D341Med (cell line): ENCODE measurements at places on chromosomes 4 and X.

GRCh38 chr4:123575291-123575690, 178.7 kb downstream of the SPRY1 start:
- DNase-seq, result no peak

GRCh38 chr4:37715889-37716402, 29.8 kb upstream of the RELL1 start:
- DNase-seq, result no peak

GRCh38 chr4:3656416-3657356, 109.5 kb upstream of the ADRA2C start:
- DNase-seq, result no peak

DNA sequence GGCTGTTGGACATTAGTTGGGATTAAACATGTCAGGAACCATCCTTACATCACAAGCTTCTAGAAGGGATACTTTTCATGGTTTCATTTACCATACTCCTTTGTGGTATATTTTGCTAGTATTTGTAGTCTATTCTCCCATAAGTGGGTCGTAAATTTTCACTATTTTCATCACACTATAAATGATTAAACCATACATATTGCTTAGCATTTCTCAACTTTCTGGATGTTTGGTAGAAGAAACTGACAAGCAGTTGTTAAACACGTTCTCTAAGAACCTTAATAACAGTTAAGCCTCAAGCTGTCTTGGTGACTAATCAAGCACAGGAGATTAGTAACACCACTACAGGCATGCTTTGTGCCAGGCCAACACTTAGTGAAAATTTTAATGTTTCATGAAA, 375.5 kb downstream of the NAF1 start:
- peak; percentile 47 for DNase-seq

DNA sequence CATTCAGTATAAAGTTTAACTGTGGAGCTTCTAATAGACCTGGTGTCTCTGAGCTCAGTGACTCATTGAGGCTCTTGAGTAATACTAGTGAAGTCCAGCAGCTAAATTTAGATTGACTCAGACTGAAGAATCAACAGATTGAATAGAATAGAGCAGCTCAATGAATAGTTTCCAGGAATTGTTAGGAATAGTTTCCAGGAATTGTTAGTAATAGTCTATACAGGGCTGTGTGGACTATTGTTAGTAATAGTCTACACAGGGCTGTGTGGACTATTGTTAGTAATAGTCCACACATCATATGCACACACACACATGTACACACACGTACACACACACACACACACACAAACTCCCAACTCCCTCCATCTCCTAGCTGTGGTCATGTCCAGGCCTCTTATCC, 3.0 kb downstream of the GIMD1 start:
- no peak for DNase-seq

DNA sequence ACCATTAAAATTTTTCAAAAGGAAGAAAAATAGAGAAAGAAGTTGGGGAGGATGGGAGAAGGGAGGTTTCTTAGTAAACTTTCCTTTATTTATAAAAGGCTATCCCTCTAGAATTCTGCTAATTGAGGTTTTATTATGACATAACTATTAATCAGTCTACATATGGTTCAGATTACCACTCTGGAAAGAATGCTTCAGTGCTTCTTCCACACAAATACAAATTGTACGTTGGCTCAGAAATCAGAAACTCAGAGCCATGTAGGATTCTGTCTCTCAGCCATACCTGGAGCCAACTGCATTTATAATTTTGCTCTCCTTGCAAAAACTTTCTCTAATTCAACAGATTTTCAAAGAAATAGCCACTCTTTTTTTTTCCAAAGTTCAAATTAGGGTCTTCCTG, 37.1 kb downstream of the SRPX start:
- DNase-seq, result no peak

DNA sequence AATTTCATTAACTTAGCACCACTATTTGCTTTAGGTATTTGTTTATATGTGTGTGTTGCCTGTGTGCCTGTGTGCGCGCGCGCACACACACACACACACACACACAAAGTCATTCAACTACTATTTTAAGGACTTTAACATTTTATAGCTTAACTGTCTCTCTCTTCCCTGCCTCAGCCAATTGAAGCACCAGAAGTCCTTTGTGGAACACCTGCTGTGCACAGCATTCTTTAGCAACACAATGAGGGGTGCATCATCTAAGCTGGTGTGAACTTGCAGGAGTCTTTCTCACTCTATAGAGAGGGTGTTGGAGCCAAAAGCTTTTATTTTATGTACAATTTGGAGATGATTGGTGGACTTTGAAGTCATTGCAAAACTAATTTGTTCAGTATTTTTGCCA, 31.3 kb downstream of the SLIT2 start:
- DNase-seq, result no peak

DNA sequence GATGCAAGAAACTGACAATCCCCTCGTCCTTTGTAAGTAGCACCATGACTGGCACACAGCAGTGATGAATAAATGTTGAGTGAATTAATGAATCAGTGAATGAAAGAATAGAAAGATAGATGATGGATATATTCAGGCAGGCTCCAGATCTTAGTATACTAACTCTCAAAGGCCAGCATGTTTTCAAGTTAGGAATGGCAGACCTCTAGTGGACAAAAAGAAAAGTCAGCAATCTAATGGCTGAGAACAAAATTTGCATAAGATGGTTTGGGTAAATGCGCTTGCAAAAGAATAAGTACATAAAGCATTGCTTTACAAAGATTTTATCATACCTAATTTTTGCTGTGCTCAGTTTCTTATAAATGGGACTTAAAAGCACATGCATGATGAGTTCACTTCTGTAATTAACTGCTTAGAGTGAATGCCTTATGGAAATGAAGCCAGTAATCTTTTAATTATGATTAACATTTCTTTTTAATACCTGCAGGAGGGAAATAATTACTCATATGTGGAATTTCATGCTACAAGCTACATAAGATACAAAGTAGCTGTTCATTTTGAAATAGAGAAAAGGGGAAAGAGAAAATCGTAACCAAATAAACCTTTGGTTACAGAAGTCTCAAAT, 126.9 kb upstream of the GPRIN3 start:
- peak; percentile 47 for DNase-seq

DNA sequence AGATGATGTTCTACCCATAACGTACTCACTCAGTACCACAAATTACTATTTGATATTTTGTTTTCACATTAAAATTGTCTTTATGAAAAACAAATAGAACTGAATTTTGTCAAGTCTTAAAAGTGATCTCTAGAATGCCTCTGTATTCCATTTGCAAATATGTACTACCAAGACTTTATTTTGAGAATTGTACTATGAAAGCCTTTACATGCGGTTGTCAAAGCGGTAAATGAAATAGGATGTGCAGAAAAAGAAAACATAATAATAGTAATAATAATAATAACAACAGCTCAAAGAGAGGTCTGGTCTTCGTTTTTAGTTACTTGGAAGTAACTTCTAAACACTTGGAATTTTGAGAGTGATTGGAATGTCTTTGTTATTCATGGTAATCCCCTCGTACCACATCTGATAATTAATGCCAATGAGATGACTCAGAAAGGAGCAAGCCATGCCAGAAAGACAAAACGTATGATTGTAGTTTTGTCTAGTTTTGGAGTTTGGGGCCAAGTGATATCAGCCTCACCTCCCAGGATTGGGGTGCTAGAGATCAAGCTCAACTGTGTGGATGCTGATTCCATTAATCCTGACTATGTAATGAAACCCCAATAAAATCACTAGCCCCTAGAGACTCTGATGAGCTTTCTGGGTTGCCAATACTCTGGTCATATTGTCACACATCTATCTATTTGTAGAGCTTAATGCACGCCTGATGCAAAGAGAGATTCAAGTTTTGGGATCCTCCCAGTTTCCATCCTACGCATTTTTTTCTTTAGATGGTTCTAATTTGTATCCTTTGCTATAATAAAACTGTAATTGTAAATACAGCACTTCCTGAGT, 20.2 kb upstream of the CTSO start:
- DNase-seq, result no peak

DNA sequence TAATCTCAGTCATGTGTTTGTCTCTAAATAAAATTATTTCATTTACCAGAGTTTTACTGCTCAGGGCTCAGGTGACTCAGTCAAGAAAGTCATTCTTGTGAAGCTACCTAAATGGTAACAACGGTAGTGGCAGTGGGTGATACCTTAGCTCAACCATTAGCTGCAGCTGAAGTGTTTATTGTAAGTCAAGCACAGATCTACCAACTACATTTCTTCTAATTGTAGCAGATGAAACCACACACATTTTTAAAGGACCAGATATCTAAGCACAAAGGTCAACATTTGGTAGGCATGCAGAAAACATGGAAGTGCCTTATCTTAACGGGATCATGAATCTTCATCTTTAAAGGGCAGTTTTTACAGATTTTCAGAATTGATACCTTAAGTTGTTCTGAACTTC, 79.1 kb downstream of the FAT4 start:
- no peak for DNase-seq

- DNase-seq, result peak; percentile 59
These were observed 70.5 kb downstream of the SEC24D start for GRCh38 chr4:118765399-118765798.

DNA sequence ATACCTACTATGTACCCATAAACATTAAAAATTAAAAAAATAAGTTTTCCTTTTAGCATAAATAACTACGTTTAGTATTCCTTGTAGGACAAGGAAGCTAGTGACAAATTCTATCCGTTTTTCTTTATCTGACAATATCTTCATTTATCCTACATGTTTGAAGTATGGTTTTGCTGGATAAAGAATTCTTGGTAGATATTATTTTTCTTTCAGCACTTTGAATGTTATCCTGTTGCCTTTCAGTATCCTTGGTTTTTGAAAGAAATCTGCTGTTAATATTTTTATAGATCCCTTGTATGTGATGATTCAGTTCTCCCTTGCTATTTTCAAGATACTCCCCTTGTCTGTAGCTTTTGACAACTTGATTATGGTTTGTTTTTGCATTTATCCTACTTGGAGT, 76.6 kb downstream of the CASK start:
- no peak for DNase-seq

DNA sequence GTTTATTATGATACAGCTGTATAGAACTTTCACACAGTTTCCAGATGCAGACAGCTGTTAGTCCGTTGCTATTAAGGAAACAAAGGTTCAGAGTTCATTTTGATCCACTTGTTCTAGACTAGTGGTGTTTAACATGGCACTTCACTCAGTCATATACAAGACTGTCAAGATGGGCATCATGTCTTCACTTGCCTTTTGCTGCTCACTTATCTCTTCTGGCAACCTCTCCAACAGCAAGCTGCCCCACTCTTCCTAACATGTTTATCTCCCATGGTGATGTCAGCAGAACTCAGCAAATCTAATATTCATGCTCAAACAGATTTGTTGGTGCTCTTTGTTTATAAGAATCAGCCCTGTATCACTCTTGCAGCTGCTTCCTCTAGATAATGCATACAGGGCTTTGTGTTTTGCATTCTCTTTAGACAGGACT, 236.2 kb upstream of the HAND2 start:
- DNase-seq, result no peak

- DNase-seq, result no peak
These were observed 61.3 kb downstream of the ENPP6 start for GRCh38 chr4:184156163-184156920.

DNA sequence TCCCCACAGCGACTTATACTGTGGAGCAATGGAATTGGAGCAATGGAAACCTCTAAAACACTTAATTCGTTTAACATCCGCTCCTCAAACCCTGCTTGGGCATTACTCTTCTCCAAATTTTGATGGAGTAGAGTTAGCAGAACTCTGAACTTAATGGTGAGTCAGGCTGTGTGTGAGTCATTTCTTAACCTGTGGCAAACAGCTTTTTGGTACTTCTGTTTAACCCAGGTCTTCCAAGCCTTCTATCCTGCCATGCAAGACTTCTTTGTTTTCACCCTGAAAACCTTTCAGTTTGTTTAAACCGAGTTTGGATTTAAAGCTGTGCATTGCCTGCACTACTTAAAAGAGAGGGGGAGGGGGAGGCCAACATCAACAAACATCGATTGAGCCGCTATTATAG, 3.6 kb upstream of the AMOT start:
- no peak for DNase-seq

DNA sequence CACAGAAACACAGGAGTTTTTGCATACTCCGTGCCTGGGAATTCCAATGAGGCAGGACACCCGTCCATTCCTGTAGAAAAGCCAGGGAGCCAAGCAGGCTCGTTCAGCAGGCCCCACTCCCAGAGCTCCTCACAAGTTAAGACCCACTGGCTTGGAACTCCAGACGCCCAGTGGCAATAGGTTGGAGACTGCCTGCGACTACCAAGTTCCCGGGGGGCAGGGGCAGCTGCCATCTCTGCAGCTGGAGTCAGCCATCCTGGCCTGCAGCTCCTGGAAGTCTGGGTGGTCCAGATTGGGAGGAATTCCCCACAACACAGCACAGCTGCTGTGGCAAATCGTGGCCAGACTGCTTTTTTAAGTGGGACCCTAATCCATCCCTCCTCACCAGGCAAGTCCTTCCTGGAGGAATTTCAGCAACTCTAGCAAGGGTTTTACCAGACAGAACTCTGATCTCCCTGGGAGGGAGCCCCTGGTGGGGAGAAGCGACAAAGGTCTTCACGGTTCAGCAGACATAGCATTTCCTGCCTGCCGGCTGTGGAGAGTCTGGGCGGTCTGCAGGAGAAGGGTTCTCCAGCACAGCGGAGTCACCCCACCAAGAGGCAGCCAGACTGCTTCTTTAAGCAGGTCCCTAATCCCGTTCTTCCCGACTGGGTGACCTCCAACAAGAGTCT, 231.9 kb downstream of the STPG2 start:
- DNase-seq, result no peak
